ENCODE measurements at places on chromosomes 2 and 18.

GRCh38 chr2:229073935-229074334 lies 197.2 kb downstream of the PID1 start:
- no peak for DNase-seq

DNA sequence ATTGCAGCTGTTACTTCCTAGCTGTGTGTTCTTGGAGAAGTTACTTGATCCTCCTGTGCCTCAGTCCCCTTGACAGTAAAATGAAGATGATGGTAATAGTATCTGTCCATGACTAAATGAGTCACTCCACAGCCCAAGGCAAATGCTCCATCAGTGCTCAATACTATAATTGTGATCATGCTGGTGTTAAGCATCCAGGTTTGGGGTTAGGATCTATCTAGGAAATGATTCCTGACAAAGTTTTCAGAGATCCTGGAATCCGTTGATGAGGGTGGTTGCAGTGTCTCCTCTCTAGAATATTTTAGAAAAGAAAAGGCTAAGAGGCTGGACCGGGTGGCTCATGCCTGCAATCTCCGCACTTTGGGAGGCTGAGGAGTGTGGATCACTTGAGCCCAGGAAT lies 2.7 kb upstream of the PRELID3A start:
- no peak for DNase-seq

- no peak for DNase-seq
Measured at GRCh38 chr2:45469314-45470099, 141.6 kb downstream of the SRBD1 start.

- DNase-seq: peak; percentile 5
Measured at GRCh38 chr2:60221098-60221497, 332.4 kb downstream of the BCL11A start.

DNA sequence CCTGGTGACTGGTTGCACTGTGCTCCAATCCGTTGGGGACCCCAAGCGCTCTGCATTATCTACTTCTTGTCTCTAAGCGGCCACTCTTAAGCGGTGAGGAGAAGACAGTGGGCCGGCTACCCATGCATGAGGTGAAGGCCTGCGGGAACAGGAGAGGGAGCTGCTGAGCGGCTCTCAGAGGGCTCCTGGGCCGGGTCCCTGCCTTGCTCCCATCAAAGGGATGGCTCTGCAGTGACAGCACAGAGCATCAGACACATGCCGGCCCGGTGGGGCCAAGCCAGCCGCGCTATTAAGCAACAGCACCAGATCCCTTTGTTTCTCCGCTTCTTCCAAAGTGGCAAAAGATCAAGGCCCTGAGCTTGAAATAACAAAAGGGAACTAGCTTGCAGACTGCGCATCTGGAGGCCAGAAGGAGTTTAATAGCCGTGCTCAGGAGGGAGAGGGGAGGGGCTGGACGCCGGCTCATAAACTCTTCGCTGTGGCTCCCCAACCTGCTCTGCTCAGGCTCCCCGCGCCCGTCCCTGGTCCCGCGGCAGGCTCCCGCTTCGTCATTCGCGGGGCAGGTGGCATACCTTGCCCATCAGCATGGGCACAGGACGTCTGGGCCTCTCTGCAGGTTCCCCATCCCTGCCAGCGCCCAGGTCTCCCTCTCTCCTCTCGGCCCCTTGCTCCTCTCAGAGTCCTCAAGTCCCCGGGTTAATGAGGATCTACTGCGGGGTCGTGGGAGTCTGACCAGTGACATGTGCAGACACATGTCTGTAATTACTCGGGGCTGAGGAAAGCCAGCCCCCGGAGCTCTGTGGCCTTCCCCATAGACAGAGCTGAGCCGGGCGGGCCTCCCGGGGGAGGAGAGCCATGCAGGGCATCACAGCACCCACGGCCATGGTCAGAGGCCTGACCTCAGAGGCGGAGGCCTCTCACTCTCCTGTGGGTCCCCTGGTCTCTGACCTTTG lies 96.7 kb downstream of the ASB1 start:
- no peak for DNase-seq

GRCh38 chr2:23137166-23137565 lies 247.8 kb upstream of the KLHL29 start:
- no peak for DNase-seq

GRCh38 chr2:23967846-23968245 lies 27.6 kb downstream of the UBXN2A start:
- DNase-seq: no peak

DNA sequence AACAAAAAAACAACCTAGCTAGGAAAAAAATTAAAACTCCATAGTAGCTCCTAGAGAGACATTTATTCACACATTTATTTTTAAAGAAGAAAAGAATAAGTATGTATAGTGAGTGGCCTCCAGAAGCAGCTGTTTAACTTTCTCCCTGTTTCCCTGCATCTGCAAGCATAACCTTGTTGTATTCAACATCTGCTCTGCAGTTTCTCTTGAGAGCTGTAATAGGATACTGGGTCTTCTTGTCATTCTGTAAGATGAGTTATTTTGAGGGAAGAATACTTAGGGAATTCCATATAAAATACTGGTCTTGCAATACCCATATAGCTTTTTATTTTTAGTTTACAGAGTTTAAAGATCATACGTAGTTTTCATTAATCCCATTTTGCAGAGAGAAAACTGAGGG lies 246.6 kb downstream of the LRRTM1 start:
- DNase-seq: no peak

DNA sequence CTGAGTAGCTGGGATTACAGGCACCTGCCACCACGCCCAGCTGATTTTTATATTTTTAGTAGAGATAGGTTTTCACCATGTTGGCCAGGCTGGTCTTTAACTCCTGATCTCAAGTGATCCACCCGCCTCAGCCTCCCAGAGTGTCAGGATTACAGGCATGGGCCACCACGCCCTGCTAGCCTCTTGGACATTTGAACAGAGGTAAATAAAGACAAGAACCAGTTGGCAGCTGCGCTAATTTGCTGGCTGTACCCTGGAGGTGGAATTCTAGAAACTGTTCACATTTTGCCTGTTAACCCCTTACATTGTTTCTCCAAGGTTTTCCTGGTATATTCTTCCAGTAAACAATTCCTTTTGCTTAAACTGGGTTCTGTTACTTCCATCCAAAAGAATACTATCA lies 132.9 kb downstream of the CDH2 start:
- no peak for DNase-seq

- DNase-seq: peak; percentile 71
Measured at GRCh38 chr2:118177884-118178283, 89.6 kb downstream of the INSIG2 start.

DNA sequence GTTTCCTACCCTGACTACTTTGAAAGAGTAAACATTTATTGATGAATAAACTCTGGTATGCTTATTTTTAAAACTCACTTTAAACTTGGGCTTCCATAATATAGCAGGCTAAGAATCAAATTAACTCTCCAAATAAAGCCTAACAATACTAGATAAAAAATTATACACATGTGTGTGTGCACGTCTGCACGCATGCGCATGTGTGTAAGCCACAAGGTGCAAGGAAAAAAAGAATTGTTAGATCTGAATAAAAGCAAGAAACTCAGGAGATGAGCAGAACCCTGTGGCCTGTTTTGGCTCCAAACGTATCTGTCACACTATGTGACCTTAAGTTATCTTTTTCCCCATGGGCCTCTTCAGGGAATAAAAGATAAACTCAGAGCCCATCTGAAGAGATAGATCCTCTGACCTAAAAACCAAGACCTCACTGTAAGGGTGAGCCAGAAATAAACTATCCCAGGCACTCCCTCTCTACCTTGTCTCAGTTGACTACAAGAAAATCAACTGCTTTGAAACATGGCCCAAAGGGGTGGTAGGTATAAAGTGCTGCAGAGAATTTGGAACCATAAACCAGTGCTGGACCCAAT lies 6.3 kb downstream of the HDHD2 start:
- DNase-seq: no peak

GRCh38 chr2:12219761-12220160 lies 473.3 kb downstream of the LPIN1 start:
- no peak for DNase-seq

DNA sequence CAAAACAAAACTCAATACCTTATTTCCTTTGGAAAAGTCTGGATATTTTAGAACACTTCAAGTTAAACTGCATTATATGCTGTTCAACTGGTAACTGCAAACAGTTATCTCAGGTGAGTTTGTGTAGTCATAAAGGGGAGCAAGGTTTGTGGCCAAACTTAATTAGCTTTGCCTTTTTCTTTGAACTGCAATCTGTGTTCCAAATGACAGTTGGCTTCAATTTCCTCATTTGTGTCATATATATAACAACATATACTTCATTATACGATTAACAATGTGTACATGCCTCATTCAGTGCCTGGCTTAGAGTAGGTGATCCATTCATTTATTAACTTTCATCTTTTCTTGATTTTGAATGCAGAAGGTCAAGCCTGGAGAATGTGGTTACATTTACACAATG lies 55.8 kb downstream of the KCNE4 start:
- no peak for DNase-seq

DNA sequence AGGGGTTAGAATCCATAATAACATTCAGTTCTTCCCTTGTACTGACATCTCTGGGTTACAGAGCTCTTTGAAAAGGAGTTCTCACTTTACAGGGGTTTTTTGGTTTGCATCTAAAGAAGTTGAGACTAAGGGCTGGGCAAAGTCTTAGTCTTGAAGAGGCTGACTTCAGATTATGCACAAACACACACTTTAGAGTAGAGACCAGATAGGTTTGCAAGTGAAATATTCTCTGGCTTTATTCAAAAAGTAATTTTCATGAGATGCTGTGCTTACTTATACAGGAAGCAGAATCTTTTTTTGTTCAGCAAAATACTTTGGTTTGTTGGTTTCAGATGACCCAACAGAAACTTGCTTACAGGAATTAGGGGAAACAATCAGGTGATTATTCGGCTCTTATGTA lies 410.9 kb upstream of the LRRTM1 start:
- DNase-seq: no peak

DNA sequence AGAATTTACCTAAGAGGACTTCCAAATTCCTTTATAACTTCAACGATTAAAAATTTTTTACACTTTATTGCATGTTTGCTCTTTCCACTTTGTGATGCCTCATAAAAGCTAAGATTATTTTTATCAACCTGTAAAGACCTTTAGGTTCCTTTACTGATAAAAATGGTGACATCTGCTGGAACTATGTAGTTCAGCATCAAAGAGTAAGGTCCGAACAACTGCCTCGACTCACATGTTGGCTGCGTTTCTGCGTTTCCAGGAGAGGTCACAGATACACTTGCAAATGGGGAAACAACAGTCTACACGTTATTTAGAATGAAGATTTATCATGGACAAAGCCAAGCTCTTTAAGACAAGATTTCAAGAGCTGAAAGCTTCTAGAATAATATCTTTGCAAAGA lies 18.8 kb upstream of the TMX3 start:
- no peak for DNase-seq

Data from suppressor macrophage treated with lipopolysaccharide for 4 hours (primary cell).